ENCODE measurements at places on chromosomes 6 and 20.

DNA sequence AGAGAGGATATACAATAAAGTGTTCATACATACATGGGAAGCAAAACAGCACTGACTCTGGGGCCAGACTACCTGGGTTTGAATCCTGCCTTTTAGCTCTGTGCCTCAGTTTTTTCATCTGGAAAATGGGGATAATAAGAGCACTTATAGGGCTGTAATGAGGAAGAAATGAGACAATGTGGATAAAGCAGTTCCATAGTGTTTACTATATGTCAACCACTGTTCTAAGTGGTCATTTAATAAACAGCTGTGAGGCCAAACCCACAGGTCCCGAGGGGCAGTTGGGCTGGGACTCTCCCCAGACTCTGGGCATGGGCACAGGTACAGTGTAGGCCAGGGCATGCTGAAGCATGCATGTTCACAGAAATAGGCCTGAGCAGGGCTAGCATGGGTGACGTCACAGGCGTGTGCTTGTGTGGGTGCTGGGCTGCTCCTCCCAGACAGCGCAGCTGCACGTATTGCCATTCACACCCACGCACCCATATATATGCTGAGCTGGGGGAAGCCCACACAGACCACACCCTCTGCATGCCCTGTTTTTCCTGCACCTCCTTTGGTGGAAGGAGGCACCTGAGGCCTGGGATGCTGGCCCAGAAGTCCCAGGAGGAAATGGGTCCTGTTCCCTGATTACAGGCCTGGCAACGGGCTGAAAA, 3.5 kb upstream of the PLCG1 start:
- no peak for DNase-seq

DNA sequence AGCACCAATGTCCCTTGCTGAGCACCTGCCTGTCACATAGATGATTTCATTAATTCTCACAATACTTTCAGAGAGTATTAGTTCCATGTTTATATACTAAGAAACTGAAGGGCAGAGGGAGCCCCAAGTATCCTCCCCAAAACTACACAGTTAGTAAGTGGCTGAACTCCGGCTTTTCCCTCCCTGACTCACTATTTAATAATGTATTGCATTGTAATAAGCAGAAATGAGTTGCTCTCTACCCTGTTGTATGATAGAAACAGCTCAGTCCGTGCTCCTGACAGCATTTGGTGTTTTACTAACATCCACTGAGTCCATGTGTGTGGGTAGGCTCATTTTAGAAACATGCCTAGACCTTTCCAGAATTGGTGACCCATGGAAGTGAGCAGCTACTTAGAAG, 76.8 kb downstream of the OLIG3 start:
- no peak for DNase-seq

GRCh38 chr20:44572551-44573500, 9.6 kb upstream of the PKIG start:
- DNase-seq, result peak; percentile 63

DNA sequence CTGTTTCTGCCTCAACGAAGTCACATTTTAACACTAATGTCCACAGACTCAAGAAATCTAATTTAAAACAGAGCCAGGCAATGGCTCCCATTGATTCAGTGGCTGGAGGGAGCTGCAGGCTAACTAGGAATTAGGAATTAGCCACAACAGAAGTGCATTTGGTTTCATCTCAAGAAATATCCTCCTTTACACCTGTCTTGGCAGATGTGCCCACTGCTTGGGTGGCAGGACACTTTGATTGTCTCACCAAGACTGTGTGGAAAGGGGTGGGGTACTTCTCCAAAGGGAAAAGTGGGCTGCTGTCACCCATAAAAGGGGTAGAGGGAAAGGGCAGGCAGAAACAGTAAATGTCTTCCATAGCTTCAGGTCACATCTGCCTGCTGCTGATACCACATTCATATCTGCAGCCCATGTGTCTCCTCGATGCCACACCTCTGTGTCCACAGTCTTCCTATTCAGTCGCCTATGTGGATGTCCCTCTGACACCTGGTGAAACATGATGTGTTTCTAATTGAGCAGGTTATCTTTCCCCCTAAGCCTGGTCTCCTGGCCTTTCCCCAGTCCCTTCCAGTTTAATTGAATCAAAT, 10.9 kb upstream of the OSER1 start:
- DNase-seq, result no peak

DNA sequence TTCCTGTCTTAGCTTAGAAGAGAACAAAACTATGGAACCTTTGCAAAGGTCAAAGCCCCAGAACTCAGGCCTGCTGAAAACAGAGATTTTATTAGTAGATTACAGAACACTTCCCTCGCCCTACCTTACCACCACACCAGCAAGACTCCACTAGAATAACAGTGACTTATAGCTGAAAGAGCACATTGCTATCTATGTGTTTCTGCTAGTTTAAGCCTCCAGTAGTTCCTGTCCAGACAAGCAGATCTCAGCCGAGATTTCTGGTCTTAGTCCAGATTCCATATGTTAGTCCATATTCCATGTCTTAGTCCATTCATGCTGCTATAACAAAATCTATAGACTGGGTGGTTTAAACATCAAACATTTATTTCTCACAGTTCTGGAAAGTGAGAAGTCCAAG, 412.3 kb upstream of the ID4 start:
- no peak for DNase-seq

DNA sequence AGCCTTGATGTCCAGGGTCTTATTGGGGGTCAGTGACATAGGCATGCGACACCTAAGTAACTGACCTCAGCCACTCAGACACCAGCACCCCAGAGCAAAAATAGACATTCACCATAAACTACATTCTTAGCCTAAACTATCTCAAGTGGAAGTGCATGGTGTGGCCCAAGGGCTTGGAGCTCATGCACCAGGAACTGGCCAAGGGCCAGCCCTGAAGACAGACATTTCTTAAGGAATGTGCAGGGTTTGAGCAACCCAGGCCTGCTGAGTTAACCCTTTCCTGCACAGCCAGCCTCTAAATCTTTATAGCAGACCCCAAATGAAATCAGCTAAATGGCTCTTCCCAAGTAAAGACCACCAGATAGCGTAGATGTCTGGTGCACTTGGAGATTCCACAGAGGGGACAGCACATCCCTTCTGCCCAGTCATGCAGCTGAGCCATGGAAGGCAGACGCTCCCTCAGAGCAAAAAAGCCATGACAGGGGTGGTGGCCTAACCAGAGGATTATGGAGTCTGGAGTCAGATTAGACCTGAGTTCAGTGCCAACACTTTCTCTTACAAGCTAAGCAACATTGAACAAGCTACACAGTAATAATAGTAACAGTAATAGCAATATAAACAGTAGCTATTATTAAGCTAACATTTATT, 222.6 kb downstream of the ZMYND8 start:
- DNase-seq, result no peak

DNA sequence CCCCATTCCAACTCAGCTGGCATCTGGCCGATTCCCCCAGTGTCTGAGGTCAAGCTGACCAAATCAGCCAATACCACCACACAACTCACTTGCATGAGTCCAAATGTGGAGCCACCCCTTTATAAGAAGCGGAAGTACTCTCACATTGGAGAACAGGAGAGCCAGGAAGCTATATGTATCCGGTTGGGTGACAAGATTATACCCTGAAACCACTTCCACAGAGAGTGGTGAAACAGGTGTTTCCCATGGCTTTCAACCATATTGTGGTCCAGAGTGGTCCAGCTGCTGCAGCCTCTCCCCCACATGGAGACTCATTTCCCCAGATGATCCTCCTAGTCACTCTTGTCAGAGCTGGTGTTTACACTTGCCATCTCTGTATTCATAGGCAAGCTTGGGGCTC, 24.0 kb upstream of the SERINC1 start:
- DNase-seq, result no peak

- DNase-seq, result peak; percentile 21
Observed at GRCh38 chr6:75882734-75883133, 133.7 kb downstream of the MYO6 start.

DNA sequence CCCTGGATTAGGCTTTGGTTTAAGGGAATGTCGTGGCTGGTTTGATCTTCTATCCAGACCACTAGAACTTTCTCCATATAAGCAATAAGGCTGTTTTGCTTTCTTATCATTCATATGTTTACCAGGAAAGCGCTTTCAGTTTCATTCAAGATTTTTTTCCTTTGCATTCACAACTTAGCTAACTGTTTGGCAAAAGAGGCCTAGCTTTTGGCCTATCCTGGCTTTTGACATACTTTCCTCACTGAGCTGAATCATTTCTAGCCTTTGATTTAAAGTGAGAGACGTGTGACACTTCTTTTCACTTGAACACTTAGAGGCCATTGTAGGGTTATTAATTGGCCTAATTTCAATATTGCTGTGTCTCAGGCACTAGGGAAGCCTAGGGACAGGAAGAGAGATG, 1.7 kb upstream of the FAM50B start:
- no peak for DNase-seq
